ENCODE measurements at places on chromosomes 2 and 18.

DNA sequence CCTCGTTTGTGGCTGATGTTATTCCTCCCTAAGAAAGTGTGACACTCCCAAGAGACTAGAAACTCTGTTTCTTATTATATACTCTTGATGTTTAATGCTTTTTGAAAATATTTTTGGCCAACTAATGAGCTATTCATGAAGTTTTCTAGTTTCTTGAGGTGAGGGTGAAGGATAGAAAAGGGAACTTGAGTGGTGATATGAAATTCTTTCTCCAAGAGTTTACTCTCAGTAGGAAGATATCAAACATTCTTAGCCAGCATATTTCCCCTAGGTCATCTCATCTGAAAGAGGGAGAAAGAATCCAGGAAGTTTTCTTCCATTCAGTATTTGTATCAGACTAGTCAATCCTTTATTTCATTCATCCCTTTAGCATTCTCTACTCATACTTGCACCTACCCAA, 95.7 kb downstream of the MAP3K20 start:
- DNase-seq: no peak

GRCh38 chr2:233857511-233858141, 3.3 kb upstream of the HJURP start:
- no peak for DNase-seq

GRCh38 chr2:3445891-3446290, 66.4 kb downstream of the TRAPPC12 start:
- DNase-seq: no peak

- DNase-seq: no peak
Observed at GRCh38 chr18:50898919-50899318, 20.0 kb downstream of the ME2 start.

DNA sequence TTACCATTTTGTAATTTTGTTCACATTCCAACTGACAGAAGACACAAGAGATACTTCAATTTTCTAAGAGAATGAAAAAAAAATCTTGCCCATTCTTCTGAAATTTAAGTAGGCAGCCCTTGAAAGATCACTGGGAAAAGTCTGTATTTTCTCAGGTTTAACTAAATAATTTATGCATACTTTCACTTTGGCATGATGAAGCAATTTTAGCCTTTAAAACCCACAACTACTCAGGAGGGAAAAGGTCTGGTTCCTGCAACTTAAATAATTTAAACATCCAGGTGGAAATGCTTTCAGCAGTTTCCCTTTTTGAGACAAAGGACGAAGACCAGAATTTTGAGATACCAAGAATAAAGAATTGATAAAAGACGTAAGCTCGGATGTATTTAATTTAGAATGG, 61.4 kb downstream of the ZEB2 start:
- no peak for DNase-seq

GRCh38 chr2:52929412-52929811, 838.2 kb upstream of the CHAC2 start:
- no peak for DNase-seq

- no peak for DNase-seq
Observed at GRCh38 chr2:8314063-8314462, 367.8 kb upstream of the ID2 start.

- DNase-seq: no peak
Observed at GRCh38 chr2:209977386-209978239, 24.8 kb upstream of the RPE start.

GRCh38 chr2:176622792-176623191, 353.6 kb downstream of the MTX2 start:
- DNase-seq: no peak

DNA sequence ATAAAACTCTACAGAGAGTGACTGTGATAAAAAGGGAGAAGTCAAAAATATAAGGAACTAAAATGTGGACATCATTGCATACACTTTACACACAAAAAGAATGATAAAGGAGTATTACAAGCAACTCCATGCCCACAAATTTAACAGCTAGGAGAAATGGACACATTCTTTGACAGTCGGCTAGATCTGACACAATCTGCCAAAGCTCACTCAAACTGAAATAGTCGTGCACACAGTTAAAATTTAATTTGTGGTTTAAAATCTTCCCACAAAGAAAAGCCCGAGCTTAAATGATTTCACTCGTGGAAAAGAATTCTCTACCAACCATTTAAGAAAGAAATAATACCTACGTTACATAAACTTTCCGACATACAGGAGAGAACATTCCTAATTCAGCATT, 132.4 kb downstream of the ZAP70 start:
- DNase-seq: no peak

- DNase-seq: no peak
Observed at GRCh38 chr2:236001166-236001828, 166.9 kb downstream of the GBX2 start.

- DNase-seq: no peak
Observed at GRCh38 chr2:201904538-201905420, 98.4 kb downstream of the CDK15 start.

- no peak for DNase-seq
Observed at GRCh38 chr2:10817413-10817812, 4.8 kb upstream of the PDIA6 start.

DNA sequence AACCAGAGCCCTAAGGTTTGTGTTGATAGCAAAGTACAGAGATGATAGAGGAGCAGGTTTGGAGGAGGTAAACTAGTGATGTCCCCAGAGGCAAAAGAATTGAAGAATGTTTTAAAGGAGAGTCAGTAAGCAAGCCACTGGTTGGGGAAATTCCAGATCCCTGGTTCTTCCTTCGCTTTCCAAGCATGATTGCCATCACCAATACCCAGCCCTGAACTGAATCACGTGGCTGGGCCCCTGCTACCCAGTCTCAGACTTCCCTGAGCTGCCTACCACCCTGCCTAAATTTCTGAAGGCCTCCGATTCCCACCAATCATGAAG, 310.8 kb upstream of the STON1 start:
- no peak for DNase-seq

- no peak for DNase-seq
Observed at GRCh38 chr2:119662297-119662696, 16.7 kb upstream of the TMEM177 start.

- DNase-seq: no peak
Observed at GRCh38 chr2:60867848-60868247, 13.5 kb upstream of the REL start.

DNA sequence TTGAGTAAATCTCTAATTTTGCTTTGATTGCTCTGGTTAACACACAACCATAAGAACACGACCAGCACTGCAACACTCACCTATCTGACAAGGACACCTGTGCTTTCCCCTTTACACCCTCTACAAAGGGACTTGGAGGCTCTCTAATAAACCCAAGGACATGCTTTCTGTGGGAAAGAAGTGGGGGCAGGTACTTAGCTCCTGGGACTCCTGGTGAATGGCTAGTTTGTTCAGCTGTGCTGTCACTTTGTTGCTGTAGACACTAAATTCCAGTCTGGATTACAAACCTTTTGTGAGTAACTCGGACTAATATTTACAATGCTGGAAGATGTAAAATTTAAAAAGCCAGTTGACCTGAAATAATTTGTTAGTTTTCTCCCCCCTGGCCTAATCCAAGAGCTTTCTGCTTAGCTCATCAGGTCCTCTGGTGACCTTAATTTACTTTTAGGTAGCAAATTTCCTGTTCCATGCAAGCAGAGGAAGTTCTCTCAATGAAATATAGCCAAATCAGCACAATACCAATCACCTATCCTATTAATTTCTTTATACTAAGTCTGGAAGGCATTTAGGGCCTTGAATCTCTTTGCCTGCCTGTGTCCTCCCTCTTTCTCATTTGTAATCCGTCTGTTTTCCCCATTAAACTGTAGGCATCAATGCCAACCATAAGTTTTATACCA, 67.5 kb downstream of the PLCL1 start:
- no peak for DNase-seq

GRCh38 chr2:219951099-219951498, 323.7 kb downstream of the SLC4A3 start:
- DNase-seq: no peak

- no peak for DNase-seq
Observed at GRCh38 chr18:27627927-27628326, 442.8 kb upstream of the CHST9 start.
